ENCODE measurements at places on chromosomes 2 and 18. TPM values are rescaled to one million over a fixed set of nuclear protein-coding genes. Genes with fewer than 3 reads are reported as not detected.

- DNase-seq, result no peak
Measured at GRCh38 chr2:46845542-46846486, 69.8 kb downstream of the MCFD2 start.

The ASPRV1 gene
- polyA plus RNA-seq, result 3.4 TPM

GRCh38 chr2:157477919-157478318 is 34.0 kb upstream of the CYTIP start:
- DNase-seq, result no peak

The ERMN gene
- polyA plus RNA-seq, result not detected

DNA sequence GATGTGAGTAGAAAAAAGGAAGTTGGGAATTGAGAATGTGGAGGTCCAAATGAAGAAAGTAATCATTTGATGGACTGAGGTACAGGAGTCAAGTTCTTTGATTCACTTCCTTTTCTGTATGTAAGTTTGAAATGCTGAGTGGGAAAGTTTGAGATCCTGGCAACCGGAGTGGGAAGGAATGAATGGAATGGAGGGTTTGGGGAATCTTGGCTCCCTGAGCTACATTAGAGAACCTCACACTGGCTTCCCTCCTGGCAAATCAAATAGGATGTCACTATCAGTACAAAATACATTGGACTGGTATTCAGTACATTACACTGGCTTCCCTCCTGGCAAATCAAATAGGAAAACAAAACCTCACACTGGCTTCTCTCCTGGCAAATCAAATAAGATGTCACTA is 9.8 kb upstream of the RNF138 start:
- no peak for DNase-seq

The EMX1 gene
- polyA plus RNA-seq, result not detected

GRCh38 chr2:219769090-219769910 is 141.9 kb downstream of the SLC4A3 start:
- DNase-seq, result peak; percentile 80

The MYL1 gene
- 8,569 TPM for polyA plus RNA-seq

GRCh38 chr2:48725696-48726494 is 29.6 kb downstream of the LHCGR start:
- DNase-seq, result no peak

- no peak for DNase-seq
Measured at GRCh38 chr2:150491430-150491829, 4.0 kb upstream of the RND3 start.

DNA sequence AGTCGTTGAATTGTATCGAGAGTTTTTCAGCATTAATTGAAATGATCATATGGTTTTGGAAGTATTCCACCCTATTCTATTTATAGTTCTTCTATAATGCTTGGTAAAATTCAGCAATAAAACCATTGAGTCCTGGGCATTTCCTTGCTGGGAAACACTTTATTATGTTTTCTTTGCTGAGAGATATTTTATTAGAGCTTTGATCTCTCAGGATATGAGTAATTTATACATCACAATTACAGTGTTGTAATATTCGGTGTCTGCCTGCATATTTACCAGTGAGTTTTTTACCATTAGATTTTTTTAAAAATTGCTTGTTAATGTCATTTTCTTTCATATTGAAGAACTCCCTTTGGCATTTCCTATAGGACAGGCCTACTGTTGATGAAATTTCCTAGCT is 402.7 kb upstream of the FSIP2 start:
- no peak for DNase-seq

GRCh38 chr2:230866756-230867523 is 2.2 kb downstream of the ITM2C start:
- DNase-seq, result no peak

GRCh38 chr18:74631623-74632350 is 34.1 kb downstream of the ZNF407 start:
- DNase-seq, result no peak

The CDH7 gene
- 0.49 TPM for polyA plus RNA-seq

The TACR1 gene
- polyA plus RNA-seq, result 0.21 TPM

The MFSD2B gene
- 3.6 TPM for polyA plus RNA-seq

The ZNF519 gene
- polyA plus RNA-seq, result 6.5 TPM

The CNDP1 gene
- polyA plus RNA-seq, result 0.31 TPM

The PLCL1 gene
- polyA plus RNA-seq, result 20.7 TPM

- no peak for DNase-seq
Measured at GRCh38 chr2:96547731-96548171, 11.2 kb downstream of the ARID5A start.

GRCh38 chr2:66080127-66080526 is 354.8 kb upstream of the MEIS1 start:
- DNase-seq, result no peak

The UPP2 gene
- not detected for polyA plus RNA-seq

DNA sequence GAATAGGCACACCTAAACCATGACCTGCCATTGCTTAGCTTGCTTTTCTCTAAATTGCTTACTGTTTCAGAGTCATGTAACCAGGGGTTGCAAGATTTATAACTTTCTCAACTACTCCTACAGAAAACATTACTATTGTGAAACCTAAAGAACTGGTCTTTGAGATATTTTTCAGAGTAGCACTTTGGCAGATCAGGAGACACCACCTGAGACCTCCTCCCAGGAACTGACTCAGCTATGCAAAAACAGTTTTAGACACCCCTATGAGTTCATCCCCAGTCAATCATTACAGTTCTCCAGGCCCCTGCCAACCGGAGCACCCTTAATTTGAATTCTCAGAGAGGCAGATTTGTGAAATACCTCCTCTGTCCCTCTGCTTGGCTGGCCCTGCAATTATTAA is 80.3 kb downstream of the MBOAT2 start:
- no peak for DNase-seq

GRCh38 chr2:235747786-235748091 is 253.9 kb downstream of the AGAP1 start:
- no peak for DNase-seq

GRCh38 chr2:113111823-113112287 is 15.5 kb upstream of the IL1RN start:
- no peak for DNase-seq

The IL36A gene
- not detected for polyA plus RNA-seq

- no peak for DNase-seq
Measured at GRCh38 chr2:197208841-197209240, 101.7 kb downstream of the ANKRD44 start.

The ADD2 gene
- polyA plus RNA-seq, result 3.0 TPM

The CRYBA2 gene
- not detected for polyA plus RNA-seq

DNA sequence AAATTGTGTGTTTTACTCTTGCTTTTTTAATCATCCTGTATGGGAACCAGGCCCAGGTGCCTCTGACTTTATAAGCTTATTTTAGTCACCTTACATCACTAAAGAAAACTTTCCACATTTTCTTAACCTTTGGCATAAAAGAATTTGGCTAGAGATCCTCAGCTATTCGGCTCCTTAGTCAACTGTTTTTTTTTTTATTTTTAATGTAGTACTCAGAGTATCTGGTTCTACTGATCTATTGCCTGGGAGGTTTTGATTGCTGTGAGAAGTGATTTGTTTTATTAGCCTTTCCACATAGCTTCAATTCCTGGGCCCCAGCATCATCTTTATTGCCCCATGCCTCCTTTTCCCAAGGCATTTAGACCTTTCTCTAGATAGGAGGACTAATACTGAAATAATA is 121.0 kb downstream of the MYO1B start:
- peak; percentile 19 for DNase-seq

- DNase-seq, result no peak
Measured at GRCh38 chr2:102269200-102269524, 42.2 kb upstream of the IL1RL1 start.

DNA sequence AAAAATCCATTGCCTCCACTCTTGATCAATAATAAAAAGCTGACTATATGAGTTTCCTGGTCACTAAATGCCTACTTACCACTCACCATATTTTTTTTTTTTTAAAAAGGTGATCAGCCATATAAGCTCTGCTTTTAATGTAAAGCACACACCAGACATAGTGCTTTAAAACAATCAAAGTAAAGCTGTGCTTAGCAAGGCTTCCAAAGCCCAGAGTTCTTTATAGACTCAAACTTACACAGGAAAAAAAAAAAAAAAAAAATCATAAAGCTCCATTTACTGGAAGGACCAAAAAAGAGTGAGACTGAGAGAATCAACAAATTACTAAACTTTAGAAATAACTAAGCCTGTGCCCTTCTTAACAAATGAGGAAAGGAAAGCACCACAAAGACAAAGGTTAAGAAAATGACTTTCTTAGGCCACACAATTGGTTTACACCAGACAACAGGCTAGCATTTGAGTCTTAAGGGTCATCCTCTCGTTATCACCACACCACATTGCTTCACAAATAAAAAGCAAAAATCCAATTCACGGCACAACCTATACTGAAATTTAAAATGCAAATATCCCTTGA is 11.2 kb downstream of the ACVR1 start:
- DNase-seq, result no peak

DNA sequence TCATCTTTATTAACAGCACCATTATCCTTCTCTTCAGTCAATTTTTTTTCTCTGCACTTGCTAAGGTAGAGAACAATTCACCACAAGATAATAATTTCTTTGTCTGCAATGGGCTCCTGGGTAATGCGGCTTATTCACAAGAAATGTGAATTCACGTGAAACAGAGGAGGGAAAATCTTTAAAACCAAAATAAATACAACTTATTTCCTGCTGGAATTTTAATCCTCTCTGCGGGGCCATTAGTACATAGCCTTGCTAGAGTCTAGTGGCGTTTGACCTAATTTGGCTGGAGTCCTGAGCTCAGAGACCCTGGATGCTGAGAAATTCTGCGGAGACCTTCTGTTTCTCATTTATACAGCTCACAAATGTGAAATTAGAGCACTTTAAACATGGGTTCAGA is 319.3 kb upstream of the MMADHC start:
- DNase-seq, result peak; percentile 13

DNA sequence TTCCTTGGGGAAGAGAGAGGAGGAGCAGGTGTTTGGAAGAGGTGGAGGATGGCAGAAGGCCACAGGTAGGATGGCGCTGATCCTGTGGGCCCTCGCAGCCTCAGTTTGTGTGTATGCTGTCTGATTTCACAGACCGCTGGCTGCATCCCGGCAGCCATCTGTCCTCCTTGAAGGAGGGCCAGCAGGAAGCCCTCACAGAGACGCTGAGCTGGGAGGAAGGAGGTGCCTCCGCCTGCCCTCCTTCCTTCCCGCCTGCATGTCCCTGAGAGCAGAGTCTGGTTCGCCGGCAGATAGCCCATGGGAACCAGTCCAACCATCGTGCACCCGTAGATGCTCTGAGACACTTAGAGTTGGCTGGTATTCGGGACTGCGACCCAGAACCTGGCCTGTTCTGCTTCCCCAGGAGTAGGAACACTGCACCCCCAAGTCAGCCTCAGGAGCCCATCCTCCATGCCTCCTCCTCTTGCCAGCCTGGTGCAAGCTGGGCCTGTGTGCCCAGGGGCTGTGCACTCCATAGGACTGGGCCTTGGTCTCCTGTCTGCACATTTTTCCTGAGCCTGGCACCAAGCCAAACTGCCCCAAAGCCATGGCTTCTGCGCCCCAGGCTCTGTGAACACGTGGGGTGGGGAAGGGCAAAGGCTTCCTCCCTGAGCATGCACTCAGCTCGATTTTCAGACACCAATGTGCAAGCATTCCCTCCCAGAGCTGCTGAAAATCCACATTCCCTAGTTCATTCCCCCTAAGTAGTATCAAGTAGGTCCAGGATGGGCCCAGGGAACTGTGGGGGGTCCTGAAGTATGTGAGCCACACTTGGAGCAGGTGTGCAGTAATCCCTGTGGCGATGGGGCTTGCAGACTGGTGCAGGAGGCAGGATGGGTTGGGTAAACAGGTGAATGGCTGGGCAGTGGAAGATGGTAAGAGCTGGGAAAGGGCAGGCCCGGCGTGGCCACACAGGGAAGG is 115.6 kb downstream of the SEPTIN10 start:
- no peak for DNase-seq

The TMEM178A gene
- 15.2 TPM for polyA plus RNA-seq

GRCh38 chr2:219638217-219638947 is 11.0 kb downstream of the SLC4A3 start:
- no peak for DNase-seq

GRCh38 chr2:149080099-149080498 is 41.6 kb downstream of the LYPD6B start:
- no peak for DNase-seq

The CDH2 gene
- 3.1 TPM for polyA plus RNA-seq

The KATNAL2 gene
- 12.8 TPM for polyA plus RNA-seq

DNA sequence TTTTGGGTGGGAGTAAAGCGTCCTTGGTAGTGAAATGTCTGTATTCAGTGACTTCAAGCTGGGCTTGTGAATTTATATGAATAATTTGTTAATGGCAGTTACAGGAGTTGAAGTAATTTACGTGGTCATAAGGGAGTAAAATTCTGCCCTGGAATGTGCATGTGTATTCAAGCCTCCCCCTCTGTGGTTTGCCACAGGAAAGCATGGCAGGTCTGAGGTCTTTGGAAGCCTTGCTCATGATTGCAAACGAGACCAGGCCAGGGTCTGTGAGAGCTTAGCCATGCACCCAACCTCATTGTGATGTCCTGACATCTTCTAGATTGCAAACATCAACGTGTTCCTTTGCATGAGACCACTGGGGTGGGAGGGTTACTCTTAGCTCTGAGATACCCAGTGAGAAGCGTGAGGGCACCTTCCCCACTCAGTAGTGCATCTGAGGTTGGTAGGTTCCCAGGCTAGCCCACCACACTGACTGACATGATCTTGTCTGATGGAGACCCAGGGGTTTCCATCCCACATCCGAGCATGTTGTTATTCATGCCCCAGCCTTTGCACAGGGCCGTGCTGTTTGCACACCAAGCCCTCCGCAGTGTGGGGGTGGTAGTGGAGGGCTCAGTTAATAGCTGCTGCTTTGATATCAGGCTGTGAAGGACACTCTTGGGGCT is 216.5 kb downstream of the KLHL29 start:
- no peak for DNase-seq

- no peak for DNase-seq
Measured at GRCh38 chr2:16135913-16136310, 195.6 kb downstream of the MYCN start.

DNA sequence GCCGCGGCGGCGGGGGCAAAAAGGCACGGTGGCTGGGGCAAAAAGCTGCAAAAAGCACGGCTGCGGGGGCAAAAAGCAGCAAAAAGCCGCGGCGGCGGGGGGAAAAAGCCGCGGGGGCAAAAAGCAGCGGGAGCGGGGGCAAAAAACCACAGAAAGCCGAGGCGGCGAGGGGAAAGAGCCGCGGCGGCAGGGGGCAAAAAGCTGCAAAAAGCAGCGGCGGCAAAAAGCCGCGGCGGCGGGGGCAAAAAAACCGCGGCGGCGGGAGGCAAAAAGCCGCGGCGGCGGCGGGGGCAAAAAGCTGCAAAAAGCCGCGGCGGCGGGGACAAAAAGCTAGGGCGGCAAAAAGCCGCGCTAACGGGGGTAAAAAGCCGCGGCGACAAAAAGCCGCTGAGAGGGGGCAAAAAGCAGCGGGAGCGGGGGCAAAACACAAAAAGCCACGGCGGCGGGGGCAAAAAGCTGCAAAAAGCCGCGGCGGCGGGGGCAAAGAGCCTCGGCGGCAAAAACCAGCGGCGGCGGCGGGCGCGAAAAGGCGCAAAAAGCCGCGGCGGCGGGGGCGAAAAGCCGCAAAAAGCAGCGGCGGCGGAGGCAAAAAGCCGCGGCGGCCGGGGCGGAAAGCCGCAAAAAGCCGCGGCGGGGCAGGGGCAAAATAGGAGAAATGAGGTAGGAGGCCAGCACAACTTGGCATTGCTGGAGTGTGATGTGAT is 123.4 kb downstream of the ANKRD30BL start:
- no peak for DNase-seq

- no peak for DNase-seq
Measured at GRCh38 chr18:8619835-8620577, 10.8 kb downstream of the RAB12 start.

- DNase-seq, result no peak
Measured at GRCh38 chr2:207600231-207600630, 25.0 kb downstream of the METTL21A start.

The SOX11 gene
- 39.0 TPM for polyA plus RNA-seq

All from hindlimb muscle (tissue), 1 donor.